ENCODE measurements at places on chromosomes 12 and 14.

GRCh38 chr12:91017511-91018263, 12.9 kb upstream of the EPYC start:
- DNase-seq = no peak

GRCh38 chr14:83870546-83871270, 1659.2 kb upstream of the FLRT2 start:
- no peak for DNase-seq

- peak; percentile 50 for DNase-seq
These were observed 87.6 kb downstream of the SEC23A start for GRCh38 chr14:39015360-39015961.

GRCh38 chr14:104573930-104574329, 5.6 kb upstream of the C14orf180 start:
- DNase-seq = no peak

DNA sequence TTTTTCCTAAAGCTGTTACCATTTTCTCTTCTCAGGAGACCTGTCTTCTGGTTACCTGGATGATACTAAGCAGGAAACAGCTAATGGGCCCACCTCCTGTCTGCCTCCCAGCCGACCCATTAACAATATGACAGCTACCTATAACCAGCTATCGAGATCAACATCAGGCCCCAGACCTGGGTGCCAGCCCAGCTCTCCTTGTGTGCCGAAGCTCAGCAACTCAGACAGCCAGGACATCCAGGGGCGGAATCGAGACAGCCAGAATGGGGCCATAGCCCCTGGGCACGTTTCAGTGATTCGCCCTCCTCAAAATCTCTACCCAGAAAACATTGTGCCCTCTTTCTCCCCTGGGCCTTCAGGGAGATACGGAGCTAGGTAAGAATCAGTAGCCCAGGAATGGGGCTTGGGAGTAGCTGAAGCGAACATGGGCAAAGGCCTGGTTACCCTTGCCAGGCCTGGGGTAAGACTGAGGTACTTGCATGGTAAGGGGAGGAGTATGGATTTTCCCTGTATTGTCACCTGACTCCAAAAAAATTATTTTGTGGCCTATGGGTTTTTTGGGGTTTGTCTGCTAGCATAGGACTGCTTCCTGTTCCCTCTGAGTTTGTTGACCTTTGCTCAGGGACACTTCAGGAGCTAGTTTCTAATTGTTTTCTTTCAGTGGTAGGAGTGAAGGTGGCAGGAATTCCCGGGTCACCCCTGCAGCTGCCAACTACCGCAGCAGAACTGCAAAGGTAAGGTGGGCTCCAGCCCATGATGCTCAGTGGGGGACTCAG, 26.6 kb downstream of the TRAFD1 start:
- no peak for DNase-seq
